Fibroblast of skin of left quadriceps (primary cell): ENCODE measurements at places on chromosomes 4 and X.
A peak's percentile ranks its signal among the peaks of the same experiment; 100 is the strongest.

- DNase-seq: no peak
Observed at GRCh38 chr4:53043055-53043454, 180.9 kb downstream of the RASL11B start.

GRCh38 chr4:87235020-87235671 is 14.7 kb upstream of the KLHL8 start:
- DNase-seq: no peak

DNA sequence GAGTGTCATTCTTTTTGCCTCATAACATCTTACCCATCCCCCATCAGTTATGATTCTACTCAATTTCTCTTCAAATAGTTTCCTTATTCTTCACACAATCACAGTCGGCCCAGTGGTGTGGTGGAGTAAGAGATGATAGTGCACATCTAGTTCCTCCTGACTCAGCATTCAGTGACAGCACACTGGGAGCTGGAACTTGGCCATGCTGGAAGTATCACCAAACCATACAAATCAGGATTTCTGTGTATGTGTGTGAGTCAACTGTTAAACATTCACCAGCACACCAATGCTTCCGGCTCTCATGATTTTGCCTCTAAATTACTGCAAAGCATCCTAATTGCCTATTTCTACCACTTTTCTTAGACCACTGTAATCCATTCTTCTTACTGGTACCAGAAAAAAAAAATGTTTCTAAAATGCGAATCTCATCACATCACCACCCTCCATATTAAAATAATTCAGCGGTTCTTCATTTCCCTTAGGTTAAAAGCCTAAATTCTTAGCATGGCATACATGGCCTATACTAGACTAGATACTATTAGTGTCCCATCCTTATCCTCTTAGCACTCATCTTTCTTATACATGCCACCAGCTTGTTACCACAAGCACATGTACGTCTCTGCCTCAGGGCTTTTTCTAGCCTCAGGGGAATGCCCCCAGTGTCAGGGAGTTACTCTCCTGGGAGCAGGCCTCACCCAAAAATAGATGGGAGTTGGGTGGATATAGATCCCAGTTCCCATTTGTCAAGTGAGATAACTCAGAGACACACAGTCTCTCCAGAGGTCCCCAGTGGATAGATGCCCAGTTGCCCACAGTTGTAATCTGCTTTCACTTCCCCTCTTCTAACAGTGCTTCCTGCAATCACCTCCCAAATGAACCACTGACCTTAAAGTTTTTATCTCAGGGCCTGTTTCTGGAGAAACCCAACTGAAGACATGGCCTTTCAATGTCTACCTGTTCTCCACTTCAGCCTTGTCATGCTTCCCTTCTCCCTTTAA is 49.2 kb upstream of the DDX53 start:
- peak; percentile 78 for DNase-seq

GRCh38 chr4:37725718-37726117 is 39.5 kb upstream of the RELL1 start:
- DNase-seq: no peak

DNA sequence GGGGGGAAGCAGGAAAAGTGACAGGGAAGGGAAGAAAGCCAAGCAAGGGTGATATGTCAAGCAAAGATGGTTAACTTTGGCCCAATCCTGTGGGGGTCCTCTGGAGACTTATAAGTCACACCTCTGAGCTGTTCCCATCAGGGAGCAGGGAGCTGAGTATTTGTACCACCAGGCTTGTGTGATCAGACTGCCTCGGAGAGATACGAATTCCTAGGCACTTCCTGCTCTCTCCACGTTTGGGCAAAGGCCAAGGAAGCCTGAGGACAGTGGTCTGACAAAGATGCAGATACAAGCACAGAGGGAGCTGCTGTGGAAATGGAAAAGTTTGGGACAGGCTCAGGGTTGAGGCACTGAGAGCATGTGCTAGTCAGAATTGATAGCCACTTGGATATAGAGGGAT is 10.4 kb upstream of the PPP3CA start:
- no peak for DNase-seq

DNA sequence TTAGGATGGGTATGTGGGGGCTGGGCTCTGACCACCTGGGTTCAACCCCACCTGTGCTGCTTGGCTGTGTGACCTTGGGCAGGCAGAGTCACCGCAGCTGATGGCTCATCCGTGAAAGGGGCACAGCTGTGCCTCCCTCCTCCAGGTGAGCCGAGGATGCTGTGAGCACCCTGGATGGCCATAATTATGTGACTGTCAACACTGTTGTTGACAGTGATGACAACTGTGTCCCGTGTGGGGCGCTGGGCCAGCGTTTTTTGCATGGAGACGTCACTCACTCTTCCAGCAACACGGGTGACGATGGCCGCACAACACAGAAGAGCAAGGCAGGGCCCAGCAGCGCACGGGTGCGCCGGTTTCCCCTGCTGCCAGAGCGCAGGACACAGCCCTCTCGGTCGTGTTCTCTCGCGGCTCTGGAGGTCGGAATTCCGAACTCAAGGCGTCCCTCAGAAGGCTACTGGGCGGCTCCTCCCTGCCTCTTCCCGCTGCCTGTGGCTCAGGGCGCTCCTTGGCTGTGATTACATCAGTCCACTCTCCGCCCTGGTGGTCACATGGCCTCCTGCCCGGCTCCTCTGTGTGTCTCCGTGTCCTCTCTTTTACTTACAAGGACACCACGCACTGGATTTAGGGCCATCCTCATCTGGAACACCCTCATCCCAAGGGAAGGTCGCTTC is 1.3 kb downstream of the SH3TC1 start:
- DNase-seq: no peak

GRCh38 chr4:79498282-79498681 is 90.3 kb upstream of the GK2 start:
- no peak for DNase-seq

DNA sequence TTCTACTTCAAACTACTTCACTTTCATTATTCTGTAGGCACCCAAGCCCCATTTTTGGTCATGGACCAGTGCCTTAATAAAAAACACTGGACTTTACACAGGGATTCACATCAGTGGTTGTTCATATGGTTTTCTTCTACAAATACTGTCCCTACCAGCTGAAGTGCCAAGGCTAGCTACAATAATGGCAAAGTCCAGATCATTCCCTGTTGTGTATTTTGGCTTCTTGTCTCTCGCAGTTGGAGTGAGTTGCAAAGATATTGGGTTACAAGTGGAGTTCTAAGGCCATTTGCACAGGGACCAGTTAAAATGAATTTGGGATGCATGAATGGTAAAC is 16.7 kb upstream of the ANKRD17 start:
- DNase-seq: no peak

GRCh38 chr4:152640058-152640921 is 39.5 kb downstream of the TMEM154 start:
- DNase-seq: no peak

GRCh38 chr4:128863312-128864075 is 54.0 kb downstream of the JADE1 start:
- peak; percentile 60 for DNase-seq
